ENCODE measurements at places on chromosomes 4 and X.

DNA sequence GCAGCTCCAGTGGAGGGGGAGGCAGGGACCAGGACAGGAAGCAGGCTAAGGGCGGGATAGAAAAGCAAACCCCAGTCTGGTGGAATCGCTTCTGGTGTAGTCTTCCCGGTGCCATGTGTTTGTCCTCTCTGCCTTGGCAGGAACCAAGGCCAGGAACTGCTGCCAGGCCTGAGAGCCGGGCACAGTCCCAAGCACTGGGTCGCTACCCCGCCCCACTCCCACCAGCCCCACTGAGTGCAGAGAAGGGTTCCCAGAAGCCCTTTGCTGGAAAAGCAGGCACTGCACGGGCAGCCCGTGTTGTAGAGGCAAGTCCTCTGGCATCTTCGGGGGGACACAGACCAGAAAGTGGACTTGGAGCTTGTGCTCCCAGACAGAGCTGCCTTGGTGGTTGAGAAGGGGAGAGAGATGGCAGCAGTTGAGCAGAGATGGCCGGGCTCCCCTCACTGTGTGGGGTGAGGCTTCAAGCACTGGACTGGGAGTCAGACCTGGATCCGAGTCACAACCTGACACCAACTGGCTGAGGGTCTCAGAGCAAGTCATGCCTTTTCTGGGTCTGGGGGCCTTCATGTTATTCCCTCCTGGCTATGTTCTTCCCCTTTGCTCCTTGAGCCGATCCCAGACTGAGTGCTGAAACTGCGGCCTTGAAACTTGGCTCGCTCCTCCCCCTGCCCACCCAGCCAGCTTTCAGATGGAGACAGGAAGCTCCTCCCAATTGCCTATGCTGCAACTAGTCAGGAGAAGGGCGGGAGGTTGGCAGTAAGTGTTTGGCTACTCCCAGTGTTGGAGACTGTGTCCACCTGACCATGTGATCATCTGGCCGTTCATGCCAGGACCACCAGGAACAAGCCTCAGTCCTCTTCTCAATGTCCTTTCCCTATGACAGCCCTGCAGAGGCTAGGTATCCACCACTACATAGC, 59.7 kb upstream of the MTM1 start:
- DNase-seq = peak; percentile 21

GRCh38 chr4:28772066-28772465, 1911.4 kb downstream of the STIM2 start:
- DNase-seq = no peak

GRCh38 chr4:81635739-81636138, 164.0 kb upstream of the RASGEF1B start:
- DNase-seq = no peak

GRCh38 chr4:16715482-16715881, 183.0 kb downstream of the LDB2 start:
- no peak for DNase-seq

DNA sequence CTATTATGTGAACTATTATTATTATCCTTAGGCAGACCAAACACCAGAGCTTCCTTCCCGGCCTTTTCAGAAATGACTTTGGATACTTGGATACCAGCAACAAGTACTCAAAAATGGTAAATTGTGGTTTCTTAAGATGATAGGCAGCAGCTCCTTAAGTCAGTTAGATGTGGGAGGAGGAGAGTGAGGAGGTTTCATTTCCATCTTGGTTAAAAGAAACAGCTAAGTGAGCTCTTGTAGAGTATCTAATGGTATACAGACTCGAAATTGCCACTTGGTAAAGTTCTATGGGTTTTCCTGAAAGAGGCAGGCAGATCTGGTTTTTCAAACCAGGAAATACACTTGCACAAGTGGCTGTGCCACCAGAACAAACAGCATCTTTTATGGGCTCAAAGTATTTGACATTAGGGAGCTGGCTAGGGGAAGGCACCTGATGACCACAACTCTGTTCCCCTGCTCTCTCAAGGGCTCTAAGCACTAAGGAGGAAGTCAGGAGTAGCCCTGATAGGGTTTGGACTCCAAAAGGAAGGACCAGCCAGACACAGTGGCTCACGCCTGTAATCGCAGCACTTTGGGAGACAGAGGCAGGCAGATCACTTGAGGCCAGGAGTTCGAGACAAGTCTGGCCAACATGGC, 130.9 kb downstream of the TMEM164 start:
- DNase-seq = no peak

DNA sequence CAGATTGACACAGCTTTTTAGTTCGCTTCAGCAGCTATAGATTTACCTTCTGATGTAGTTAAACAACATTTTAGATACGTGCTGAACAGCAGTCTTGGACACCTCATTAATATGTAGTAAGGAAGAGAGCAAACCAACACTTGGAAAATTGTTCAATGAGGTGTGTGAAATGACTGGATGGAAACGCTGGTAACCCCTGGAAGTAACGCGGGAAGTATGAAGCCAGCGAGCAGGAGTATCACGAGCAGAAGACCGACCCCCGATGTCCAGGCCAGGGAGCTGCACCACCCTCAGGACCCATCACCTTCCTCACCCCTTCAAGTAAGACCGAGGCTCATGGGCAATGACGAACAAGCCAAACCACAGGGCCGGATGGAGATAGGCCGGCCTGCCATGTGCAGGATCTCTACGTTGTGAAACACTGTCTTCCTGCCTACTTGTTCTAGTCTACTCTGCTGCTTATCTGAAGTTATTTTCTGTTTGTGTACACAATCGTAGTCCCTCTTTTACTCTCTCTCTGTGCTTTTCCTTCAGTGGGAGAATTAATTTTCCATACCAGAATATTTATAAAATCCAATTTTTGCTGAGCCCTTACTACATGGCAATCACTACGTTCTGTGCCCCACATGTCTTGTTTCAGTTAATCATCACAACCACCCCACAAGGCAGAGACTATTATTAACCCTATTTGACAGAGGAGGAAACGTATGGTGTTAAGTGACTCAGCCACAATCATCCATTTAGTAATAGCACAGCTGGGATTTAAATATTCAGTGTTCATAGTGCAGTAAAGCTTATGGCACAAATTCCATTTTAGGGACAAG, 221.7 kb downstream of the APBB2 start:
- DNase-seq = no peak

- DNase-seq = no peak
Measured at GRCh38 chr4:168353746-168354145, 35.2 kb upstream of the DDX60 start.

GRCh38 chr4:37767546-37767945, 58.9 kb upstream of the PGM2 start:
- no peak for DNase-seq

DNA sequence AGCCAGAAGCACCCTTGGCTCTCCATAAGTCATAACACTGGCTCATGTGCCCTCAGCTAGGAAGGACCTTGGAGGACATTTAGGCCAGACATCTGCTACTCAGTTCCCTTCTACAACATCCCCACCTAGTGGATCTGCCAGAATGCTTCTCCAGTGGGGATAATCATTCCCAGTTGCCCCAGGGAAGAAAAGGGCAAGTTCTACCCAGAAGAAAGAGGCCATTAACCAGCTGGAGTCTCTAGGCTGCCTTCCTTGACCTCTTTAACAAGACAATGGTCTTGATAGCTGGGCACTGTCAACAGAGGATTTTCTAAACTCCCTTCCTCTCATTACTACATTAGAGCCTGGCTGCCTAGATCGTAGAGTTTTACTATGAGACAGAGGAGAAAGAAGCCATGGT, 42.0 kb downstream of the LGI2 start:
- DNase-seq = no peak

DNA sequence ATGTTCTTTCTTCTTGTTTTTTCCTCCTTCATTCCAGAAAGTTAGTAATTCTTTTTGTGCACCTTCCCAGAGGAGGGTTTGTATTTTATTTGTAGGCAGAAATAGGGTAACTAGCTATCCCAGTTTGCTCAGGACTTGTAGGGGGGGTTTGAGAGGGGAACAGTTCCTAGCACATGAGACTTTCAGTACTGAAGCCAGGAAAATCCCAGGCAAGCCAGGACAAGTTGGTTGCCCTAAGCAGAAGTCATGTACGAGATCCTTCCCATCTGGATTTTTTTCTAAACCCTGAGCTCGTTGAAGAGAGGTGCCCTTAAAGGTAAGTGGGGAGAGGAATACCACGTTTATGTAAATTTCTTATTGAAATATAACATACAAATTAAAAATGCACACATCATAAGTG, 15.6 kb upstream of the TAB3 start:
- DNase-seq = no peak

- no peak for DNase-seq
Measured at GRCh38 chrX:136030303-136031191, 45.3 kb downstream of the SLC9A6 start.

DNA sequence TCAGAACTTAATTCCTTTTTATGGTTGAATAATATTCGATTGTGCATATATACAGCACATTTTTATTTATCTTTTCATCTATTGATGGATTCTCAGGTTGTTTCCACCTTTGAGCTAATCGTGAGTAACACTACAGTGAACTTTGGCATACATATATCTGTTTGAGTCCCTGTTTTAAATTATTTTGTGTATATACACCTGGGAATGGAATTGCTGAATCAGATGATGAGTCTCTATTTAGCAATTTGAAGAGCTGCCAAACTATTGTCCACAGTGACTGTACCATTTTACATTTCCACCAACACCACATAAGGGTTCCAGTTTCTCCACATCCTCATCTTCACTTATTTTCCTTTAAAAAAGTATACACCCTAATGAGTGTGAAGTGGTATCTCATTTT, 166.2 kb upstream of the FGF13 start:
- no peak for DNase-seq

- peak; percentile 86 for DNase-seq
Measured at GRCh38 chrX:152637649-152638442, at the start of gene GABRQ. Gene GABRQ, plus strand, starts transcription at chrX:152637895. Its CDS starts 308 bp downstream, at chrX:152638203.

- no peak for DNase-seq
Measured at GRCh38 chrX:153667281-153667955, 6.2 kb downstream of the PNCK start.

- DNase-seq = no peak
Measured at GRCh38 chrX:27728291-27728690, 79.5 kb upstream of the MAGEB10 start.

GRCh38 chr4:104469794-104470193, 24.9 kb downstream of the CXXC4 start:
- DNase-seq = no peak

DNA sequence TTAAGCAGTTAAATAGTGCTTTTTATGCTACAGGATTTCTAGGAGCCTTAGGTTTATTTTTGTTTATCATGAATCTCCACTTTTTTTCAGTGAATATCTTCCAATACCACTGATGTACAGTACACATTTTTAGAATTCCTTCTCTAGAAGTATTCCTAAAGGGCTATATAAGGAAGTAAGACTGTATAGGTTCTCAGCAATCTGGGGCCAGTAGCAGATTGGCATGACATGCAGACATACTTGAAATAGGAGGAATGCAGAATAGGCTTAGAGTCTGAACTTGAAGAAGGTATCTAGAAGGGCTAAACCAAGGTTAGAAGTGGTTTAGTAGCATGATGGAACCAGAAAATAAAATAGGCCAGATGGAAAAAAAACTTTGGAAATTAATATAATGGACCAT, 29.8 kb downstream of the HEPH start:
- DNase-seq = no peak

GRCh38 chrX:16112428-16112827, 10.9 kb upstream of the GRPR start:
- no peak for DNase-seq

DNA sequence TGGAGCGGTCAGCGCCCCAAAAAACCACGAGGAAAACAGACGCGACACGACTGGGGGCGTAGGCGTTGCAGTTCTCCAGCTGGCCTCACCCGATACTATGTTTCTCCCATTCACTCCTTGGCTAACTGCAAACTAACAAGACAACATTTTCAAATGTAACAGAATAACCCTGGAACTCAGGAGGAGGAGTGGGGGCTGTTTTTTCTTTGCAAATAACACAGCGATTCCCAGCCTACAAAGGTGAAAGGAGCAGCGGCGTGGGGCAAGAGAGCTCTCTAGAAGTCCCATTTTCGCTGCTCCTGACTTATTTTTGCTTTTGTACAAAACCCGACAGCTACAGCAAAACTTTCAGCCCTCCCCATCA, 1.6 kb downstream of the SOX3 start:
- no peak for DNase-seq

- DNase-seq = no peak
Measured at GRCh38 chrX:130114141-130114588, 3.9 kb upstream of the ELF4 start.

- DNase-seq = no peak
Measured at GRCh38 chrX:50622751-50623150, 152.1 kb upstream of the DGKK start.

GRCh38 chr4:153927451-153927850, 138.6 kb upstream of the SFRP2 start:
- DNase-seq = no peak

GRCh38 chr4:130479020-130479419, 1383.1 kb downstream of the C4orf33 start:
- DNase-seq = no peak

DNA sequence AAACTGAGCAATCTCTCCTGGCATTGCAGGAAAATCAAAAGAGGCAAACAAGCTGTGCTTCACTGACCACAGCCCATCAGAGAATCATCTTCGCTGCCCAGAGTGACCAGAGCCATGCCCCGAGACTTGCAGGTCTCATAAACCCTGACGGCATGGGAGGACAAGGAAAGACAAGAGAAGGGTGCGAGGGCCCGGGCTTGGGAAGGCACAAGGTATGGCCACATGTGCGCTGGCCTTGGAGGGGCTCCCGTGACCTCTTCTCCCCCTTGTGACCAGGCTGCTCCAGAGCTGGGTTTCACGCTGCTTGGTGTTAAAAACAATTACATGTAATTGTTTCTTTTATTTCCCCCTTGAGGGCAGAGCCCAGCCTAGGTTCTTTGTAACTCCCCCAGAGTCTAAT, 20.8 kb downstream of the DCTD start:
- no peak for DNase-seq

DNA sequence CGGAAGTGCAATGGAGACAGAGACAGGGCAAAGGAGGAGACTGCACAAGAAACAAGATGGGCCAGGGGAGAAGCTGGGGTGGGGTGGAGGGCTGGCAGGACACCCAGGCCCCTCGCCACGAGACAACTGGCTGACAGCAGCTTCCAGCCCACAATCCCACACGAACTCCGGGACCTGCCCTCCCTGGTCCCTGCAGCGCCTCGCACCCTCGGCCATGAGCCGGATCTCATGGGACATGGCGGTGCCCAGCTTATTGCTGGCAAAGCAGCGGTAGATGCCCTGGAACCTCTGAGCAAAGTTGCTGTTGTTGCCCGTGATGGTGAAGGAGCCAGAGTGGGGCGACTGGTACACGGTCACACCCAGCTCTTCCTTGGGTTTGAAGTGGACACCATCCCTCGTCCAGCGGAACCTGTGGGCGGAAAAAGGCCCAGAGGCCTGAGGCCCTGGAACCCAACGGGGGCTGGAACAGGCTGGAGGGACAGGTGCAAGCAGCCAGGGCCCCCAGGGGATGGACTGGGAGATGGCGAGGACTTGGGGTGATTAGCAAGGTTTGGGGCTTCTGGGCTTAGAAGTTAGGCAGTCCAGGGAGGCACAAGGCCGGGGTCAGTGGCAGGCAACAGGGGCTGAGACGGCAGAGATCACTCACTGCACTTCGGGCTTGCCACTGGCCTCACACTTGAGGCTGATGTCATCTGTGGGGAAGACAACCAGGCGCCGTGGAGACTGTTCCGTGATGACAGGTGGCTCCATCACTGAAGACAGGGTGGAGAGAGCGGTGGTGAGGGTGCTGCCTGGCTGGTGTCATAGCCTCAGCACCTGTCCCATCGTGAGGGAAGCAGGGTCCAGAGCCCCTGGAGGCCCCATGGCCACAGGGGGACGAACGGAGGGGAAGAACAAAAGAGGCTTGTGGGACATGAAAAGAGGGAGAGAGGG, 13.8 kb downstream of the L1CAM start:
- DNase-seq = no peak
